ENCODE measurements at places on chromosomes 13 and 19. TPM values are rescaled to one million over a fixed set of nuclear protein-coding genes. Genes with fewer than 3 reads are reported as not detected.

ZNF536 gene
- 0.32 TPM for total RNA-seq

IGFL1 gene
- total RNA-seq: not detected

MATK gene
- total RNA-seq: 0.69 TPM

CALR3 gene
- total RNA-seq: not detected

RNF113B gene
- not detected for total RNA-seq

FGF22 gene
- 0.23 TPM for total RNA-seq

DNA sequence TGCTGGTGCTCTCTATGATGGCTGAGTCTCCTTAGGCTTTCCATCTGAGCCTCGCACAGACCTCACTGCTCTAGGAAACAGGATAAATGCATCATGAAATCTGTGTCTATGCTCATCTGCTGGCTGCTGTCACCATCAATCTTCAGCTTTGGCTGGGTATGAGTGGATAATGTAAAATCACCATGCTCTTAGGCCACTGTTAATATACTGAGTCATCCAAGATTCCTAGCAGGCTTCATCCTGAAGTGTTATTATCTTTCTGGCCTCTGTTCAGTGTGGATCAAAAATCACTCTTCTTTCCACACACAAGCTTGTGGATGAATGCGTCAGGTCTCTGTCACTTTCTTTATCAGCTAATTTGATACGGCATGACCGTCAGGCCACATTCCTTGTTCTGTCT, 317.4 kb downstream of the NALCN start:
- no peak overlapping the region for H3K27ac ChIP-seq
- no peaks in the 10 kb centered on the region for H3K27me3 ChIP-seq
- no peaks in the 10 kb centered on the region for H3K4me1 ChIP-seq
- no peaks in the 10 kb centered on the region for H3K36me3 ChIP-seq
- DNase-seq: no peak

DNA sequence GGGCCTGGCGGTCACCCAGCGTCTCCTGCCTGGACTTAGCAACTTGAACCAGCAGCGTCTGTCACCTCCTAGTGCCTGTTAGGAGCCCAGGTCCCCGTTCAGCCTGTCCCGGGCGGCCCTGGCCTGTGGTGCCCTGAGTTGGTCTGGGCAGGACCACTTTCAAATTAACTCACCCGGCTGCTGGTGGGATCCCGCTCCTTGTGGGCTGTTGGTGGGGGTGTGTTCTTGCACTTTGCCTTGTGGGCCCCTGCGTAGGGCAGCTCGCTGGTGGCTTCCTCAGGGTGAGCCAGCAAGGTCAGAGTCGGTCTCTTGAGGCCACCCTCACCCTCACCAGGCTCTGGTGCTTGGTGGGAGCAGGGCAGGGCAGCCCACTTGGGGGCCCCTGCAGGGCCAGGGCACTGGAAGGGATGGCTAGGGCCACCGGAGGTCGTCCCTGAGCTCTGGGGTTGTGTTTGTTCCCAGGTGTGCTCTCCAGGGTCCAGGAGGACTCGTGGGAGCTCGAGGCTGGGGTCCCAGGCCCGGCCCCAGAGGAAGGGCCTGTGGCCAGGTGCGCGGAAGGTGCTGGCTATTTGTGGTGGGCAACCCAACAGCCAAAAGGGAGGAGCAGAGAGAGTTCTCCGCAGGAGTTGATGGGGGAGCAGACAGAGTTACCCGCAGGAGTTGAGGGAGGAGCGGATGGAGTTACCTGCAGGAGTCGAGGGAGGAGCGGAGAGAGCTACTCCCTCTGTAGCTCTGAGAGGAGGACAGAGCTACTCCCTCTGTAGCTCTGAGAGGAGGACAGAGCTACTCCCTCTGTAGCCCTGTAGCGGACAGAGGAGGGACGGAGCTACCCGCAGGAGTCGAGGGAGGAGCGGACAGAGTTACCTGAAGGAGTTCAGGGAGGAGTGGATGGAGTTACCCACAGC, 16.9 kb downstream of the TFDP1 start:
- no peaks in the 10 kb centered on the region for H3K4me1 ChIP-seq
- H3K27ac ChIP-seq: no peak overlapping the region
- no peaks in the 10 kb centered on the region for H3K27me3 ChIP-seq
- no peak for DNase-seq

- no peak for DNase-seq
- no peaks in the 10 kb centered on the region for H3K27me3 ChIP-seq
- peaks cover 37% of the 10 kb centered on the region for H3K36me3 ChIP-seq
- H3K27ac ChIP-seq: no peak overlapping the region
These were observed 131.5 kb upstream of the MCF2L start for GRCh38 chr13:112837371-112838037.

DNA sequence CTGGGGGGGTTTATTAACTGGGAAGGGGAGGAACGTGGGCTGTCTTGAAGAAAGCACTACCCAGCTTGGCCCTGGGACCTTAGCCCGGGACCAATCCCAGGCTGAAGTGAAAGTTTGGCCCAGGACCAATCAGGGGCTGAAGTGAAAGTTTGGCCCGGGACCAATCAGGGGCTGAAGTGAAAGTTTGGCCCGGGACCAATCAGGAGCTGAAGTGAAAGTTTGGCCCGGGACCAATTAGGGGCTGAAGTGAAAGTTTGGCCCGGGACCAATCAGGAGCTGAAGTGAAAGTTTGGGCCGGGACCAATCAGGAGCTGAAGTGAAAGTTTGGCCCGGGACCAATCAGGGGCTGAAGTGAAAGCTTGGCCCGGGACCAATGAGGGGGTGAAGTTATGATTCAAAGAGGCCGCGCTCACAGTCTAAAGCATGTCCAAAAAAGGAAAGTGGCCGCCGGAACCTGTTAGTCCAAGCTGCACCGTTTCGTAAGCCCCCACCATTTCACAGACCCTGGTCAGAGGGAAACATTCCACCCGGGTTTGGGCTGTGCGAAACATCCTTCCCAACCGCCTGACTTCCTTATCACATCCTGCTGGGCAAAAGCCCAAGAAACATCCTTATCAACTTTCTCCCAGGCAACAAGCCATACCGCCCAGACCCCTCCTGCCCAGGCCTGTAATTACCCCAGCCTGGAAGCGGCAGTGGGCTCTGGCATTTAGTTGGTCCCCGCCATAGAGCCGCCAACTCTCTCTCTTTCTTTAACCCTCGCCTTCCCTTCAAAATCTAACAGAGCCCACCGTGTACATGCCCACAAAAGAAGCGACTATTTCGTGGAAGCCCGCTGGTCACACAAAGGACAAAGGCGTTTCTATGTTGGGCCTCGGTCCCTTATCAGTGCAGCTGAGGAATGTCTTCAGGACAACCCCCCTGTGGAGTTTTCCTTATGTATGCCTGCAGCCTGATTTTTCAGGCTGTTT, 1.1 kb downstream of the ZNF850 start:
- H3K36me3 ChIP-seq: no peaks in the 10 kb centered on the region
- peak overlapping the region; percentile 17 for H3K27ac ChIP-seq
- peak; percentile 57 for DNase-seq
- peak overlapping the region; percentile 77 for H3K4me3 ChIP-seq
- H3K4me1 ChIP-seq: no peaks in the 10 kb centered on the region

GRCh38 chr13:99203601-99204579, 3.2 kb downstream of the UBAC2 start:
- H3K27ac ChIP-seq: no peak overlapping the region
- H3K36me3 ChIP-seq: no peaks in the 10 kb centered on the region
- no peaks in the 10 kb centered on the region for H3K27me3 ChIP-seq
- H3K4me3 ChIP-seq: no peak overlapping the region
- DNase-seq: no peak

- H3K4me1 ChIP-seq: peaks cover 4% of the 10 kb centered on the region
- no peak overlapping the region for H3K4me3 ChIP-seq
- no peak overlapping the region for H3K27ac ChIP-seq
- H3K27me3 ChIP-seq: no peaks in the 10 kb centered on the region
These were observed 60.5 kb downstream of the CCNE1 start for GRCh38 chr19:29872224-29872731.

DNA sequence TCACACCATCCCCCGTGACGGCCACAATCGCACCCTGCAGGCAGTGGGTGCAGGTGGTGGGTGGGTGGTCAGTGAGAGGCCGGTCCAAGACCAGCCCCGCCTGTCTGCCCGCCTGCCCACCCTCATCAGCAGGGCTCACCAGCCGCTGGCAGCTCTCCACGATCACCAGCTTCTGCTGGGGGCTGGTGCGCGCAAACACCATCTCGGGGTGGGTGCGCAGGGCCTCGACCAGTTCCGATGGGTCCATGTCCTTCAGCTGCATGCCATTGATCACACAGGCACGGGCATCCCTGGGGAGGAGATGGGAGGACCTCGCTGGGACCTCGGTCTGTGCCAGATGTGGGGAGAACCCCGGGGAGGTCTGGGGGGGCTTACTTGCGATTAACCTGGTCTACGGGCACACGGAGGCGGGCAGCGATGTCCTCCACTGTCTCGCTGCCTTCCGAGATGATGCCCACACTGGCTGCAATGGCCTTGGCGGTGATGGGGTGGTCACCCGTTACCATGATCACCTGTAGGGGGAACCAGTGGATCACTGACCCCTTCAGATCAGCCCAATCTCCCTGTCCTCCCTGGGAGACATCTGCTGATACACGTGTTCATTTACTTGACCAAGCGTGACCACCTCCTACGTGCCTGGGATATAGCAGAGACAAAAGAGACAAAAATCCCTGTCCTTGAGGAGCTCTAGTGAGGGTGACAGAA, 8.0 kb downstream of the ATP4A start:
- H3K4me3 ChIP-seq: no peak overlapping the region
- H3K27ac ChIP-seq: no peak overlapping the region
- no peaks in the 10 kb centered on the region for H3K36me3 ChIP-seq

DNA sequence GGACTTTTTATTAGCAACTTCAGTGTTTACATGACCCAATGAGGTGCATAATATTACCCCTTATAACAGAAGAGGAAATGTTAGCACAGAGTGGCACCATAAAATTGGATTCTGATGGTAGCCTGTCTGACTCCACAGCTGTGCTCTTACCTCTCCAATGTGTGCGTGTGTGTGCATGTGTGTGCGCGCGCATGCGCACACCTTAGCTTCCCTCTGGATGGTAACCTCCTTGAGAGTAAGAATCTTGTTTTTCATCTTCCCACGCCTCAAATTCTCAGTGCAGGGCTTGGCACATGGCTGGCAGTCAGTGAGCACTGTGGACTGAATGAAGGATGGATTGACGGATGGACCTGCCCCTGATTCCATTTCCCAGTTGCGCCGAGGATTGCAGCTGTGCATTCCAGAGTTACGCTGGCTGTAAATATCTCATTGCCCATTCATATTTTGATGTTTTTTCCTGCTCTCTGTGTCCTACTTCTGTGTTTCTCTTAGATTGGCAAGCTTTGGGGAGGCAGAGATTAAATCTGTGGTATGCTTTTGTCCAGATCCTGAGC, 99.2 kb upstream of the WASF3 start:
- H3K27ac ChIP-seq: no peak overlapping the region
- no peaks in the 10 kb centered on the region for H3K36me3 ChIP-seq
- no peaks in the 10 kb centered on the region for H3K27me3 ChIP-seq

DNA sequence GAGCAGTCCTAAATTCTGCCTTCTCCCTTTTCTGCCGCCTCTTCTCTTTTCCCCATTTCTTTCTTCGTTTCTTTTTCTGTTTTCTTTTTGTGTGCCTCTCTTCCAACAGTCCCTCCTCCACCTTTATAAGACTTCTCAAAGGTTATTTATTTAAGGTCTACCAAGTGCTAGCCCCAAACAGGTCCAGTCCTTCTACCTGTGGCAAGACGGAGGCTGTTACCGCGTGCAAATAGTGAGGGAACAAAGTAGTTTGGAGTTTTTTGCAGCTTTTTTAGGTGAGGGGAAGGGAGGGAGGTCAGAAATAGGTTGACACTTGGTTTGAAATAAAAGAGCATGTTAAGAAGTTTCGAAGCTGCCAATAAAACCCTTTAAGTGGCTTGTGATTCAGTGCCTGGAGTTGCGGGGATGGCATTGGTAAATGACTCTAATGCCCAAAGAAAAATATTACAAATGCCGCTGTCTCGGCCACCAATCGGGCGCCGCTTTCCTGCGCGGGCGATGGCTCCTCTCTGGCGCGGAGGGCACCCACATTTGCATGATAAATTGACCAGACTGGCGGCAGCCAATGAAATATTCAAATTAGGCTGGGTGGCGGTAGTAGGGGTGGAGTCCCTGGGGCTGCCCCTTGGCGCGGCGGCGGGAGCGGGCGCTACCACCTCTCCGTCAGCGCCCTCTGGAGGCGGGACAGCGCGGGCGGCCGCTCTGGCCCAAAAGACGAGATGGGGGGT, 7.5 kb upstream of the TSHZ3 start:
- no peak overlapping the region for H3K27ac ChIP-seq
- DNase-seq: no peak
- no peaks in the 10 kb centered on the region for H3K4me1 ChIP-seq

DNA sequence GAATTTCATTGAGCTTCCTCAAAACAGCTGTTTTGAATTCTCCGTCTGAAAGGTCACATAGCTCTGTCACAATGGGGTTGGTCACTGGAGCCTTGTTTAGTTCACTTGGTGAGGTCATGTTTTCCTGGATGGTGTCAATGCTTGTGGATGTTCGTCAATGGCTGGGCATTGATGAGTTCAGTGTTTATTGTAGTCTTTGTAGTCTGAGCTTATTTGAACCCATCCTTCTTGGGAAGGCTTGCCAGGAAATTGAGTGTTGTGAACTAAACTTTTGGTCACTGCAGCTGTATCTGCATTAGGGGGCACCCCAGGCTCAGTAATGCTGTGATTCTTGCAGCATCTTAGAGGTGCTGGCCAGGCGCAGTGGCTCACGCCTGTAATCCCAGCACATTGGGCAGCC, 22.0 kb downstream of the BLOC1S3 start:
- no peaks in the 10 kb centered on the region for H3K27me3 ChIP-seq
- H3K4me3 ChIP-seq: no peak overlapping the region
- H3K27ac ChIP-seq: no peak overlapping the region
- no peaks in the 10 kb centered on the region for H3K4me1 ChIP-seq
- H3K36me3 ChIP-seq: no peaks in the 10 kb centered on the region

DNA sequence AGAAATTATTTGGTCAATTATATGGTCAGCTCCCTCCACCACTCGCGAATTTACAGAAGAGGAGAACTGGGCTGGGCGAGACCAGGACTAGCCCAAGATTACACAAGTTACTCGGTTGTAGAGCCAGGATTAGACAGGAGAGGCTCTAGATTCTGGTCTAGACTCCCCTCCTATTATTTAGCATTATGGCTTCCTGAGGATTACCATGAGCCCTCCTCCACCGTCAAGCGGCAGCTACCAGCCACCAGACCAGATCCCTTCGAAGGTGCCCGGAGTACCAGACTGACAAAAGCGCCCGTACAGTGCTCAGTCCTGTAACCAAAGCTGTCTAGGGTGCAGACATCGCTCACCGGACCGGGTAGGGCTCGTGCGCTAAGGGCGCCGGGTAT, 497 bp upstream of the MLNR start:
- H3K4me1 ChIP-seq: peaks cover 4% of the 10 kb centered on the region
- H3K36me3 ChIP-seq: no peaks in the 10 kb centered on the region
- no peak overlapping the region for H3K27ac ChIP-seq
- H3K27me3 ChIP-seq: peaks cover 12% of the 10 kb centered on the region
- peak overlapping the region; percentile 47 for H3K4me3 ChIP-seq
- no peak for DNase-seq

GRCh38 chr13:97276862-97277269, 54.7 kb downstream of the MBNL2 start:
- H3K27me3 ChIP-seq: no peaks in the 10 kb centered on the region
- H3K36me3 ChIP-seq: no peaks in the 10 kb centered on the region
- no peak overlapping the region for H3K4me3 ChIP-seq
- H3K4me1 ChIP-seq: peaks cover 15% of the 10 kb centered on the region
- no peak overlapping the region for H3K27ac ChIP-seq

Measured in pancreas (tissue), 10 donors.